ENCODE measurements at places on chromosomes 4 and X.

- no peak for DNase-seq
Measured at GRCh38 chr4:51870441-51871188, 27.7 kb downstream of the DCUN1D4 start.

DNA sequence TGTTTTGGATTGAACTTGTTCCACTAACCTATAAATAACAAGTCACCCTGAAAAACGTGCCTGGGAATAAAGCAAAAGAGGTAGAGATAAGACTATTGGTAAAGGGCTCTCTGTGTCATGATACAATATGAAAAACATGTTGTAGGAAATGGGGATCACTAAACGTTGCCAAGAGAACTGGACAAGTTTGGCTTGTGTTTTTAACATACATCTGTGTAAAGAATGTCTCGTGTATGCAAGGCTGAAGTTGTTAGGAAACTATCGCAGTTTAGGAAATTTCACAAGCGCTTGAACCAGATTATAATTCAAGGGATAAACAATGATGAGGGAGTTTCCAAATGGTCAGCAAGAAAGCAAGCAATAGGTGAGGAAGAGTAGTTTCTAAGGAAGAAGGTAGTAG is 655.8 kb downstream of the PCDH7 start:
- DNase-seq = no peak

DNA sequence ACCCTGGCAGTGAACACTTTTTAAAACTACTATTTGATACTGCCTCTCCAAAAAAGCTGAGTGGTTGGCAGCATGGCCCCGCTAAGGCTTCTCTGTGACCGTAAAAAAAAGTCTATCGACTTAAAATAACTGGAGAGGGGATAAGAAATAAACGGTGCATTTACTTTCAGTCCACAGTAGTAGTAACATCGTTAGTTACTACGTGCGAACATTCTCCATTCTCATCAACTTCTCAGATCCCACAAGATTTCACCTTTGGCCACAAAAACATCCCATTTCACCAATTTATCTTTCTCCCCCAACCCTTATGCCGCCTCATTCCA is 524 bp upstream of the EXOSC9 start:
- no peak for DNase-seq

GRCh38 chr4:168722391-168722790 is 225.5 kb downstream of the PALLD start:
- DNase-seq = no peak

GRCh38 chr4:140135529-140136088 is 18.4 kb downstream of the MAML3 start:
- no peak for DNase-seq

GRCh38 chr4:18566970-18567799 is 545.6 kb upstream of the LCORL start:
- DNase-seq = no peak

GRCh38 chrX:133781174-133781573 is 204.2 kb downstream of the GPC3 start:
- DNase-seq = no peak

DNA sequence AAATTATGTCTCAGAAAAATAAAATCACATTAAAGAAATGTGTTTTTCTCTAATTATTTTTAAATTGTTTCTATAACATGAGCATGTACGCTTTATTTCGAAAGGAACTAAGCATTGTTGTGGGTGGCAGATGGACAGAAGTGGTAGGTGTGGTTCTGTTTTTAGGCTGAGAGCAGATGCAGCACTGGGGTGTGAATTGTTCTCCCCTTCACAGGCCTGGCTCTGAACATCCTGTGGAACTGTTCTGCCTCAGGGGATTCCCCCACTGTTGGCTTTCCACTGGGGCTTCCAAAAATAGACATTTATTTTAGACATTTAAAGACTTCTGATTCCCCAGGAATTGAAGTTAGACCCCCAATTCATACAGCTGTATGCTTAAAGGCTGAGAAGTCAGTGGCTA is 41.9 kb upstream of the PDHA2 start:
- DNase-seq = no peak

- DNase-seq = no peak
Measured at GRCh38 chr4:111712093-111712677, 433.1 kb upstream of the FAM241A start.

- no peak for DNase-seq
Measured at GRCh38 chr4:152075253-152075928, 314.6 kb upstream of the GATB start.

- no peak for DNase-seq
Measured at GRCh38 chr4:169245061-169245460, 25.7 kb downstream of the SH3RF1 start.

All from activated naive CD8-positive, alpha-beta T cell treated with anti-CD3 and anti-CD28 coated beads, Interleukin-2, amount 50 U/mL, for 16 hours (primary cell).